ENCODE measurements at places on chromosomes 1 and 21. TPM values are rescaled to one million over a fixed set of nuclear protein-coding genes. Genes with fewer than 3 reads are reported as not detected.

Gene FAM72D
- 14.9 TPM for total RNA-seq

Gene OR2AK2
- not detected for total RNA-seq

Gene RGS8
- not detected for total RNA-seq

Gene NECTIN4
- not detected for total RNA-seq

Gene RAP1GAP
- 30.2 TPM for total RNA-seq

Gene C1QB
- 0.51 TPM for total RNA-seq

Gene SH3BGR
- 14.8 TPM for total RNA-seq

Gene VHLL
- total RNA-seq, result not detected

GRCh38 chr1:98794196-98794886 is 132.8 kb downstream of the SNX7 start:
- peak; percentile 20 for DNase-seq

- peak; percentile 79 for DNase-seq
Observed at GRCh38 chr1:52904927-52905698, 16.4 kb downstream of the ECHDC2 start.

DNA sequence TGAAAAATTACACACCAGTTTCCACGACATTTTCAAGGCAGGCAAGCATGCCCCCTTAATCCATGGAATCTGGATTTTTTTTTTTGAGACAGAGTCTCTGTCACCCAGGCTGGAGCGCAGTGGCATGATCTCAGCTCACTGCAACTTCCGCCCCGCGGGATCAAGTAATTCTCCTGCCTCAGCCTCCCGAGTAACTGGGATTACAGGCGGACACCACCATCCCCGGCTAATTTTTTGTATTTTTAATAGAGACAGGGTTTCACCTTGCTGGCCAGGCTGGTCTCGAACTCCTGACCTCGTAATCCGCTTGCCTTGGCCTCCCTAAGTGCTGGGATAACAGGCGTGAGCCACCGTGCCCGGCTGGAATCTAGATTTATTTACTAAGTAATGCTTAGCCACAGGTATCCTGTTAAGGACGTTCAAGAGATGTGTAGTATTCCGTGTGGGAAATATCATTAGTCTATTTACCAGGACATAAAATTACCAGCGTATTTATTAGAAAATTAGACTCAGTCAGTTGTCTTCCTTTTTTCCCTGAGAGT is 2.5 kb downstream of the IFI44 start:
- no peak for DNase-seq

DNA sequence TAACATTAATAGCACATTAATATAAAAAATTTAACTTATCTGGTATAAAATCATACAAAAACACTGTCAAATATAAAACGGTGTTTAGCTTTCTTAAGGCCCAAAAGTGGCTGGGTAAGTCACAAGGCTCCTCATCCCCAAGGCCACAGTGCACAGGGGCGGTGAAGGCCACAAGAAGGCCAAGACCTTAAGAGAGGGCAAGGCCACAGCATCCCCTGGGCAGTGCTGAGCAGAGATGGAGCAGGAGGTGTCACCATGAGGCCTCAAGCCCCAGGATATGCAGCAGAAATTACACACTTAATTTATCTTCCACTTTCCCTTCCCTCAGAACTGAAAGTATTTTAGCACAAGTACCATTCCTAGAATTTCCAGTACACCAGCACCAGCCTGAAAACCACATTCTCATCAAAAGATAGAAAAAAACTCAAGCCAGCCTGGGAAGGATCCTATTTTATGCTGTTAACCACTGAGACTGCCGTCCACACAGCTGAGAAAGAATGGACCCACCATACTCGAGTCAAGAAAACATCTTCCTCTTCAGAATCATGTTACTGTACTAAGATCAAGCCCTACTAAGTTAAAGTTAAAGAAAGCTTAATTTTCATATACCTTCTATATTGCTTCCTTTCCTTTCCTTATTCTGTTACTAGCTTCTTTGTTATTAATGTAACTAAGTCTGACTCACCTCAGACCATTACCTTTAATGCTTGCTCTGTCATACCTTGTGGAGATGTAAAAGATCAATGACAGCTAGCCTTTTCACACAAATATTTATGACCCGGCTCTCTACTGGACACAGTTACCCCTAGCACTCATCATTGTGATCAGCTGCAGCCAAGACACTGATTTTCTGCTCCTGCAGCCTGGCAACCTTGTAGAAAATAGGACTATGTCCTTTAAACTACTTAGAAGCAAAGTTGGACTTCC is 26.4 kb upstream of the FMO1 start:
- DNase-seq, result no peak

DNA sequence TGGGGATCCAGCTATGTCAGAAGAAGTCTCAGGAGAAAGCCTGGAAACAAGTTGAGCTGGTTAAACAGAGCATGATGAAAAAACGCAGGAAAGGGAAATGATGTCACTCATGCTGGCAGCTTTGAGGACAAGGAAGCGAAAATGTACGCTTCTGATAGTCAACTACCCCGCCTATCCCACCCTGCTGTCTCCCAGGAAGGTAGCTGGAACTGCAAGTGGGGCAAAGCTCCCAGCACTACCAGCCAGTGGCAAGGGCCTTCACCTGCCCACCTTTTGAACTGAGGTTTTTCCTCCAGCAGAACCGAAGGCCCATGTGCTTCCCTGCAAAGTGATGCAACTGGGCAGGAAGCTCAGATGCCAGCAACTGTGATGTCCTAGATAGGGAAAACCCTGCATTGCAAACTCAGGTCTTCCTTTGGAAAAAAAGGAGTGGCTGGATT is 6.3 kb upstream of the IL20 start:
- DNase-seq, result no peak

DNA sequence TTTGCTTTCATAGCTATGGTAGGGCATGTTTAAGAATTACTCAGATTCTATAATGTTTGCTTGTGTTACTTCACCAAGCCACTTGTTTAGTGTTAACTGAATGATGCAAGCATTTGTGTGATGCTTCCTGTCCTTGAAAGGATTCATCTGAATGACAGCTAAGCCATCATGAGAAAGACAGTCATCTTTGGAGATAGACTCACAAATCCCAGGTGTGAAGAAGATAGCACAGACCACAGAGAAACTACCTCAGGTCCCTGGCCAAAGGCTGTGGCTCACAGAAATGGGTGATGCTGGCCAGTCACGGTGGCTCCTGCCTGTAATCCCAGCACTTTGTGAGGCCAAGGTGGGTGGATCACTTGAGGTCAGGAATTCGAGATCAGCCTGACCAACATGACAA is 321.4 kb downstream of the DPYD start:
- no peak for DNase-seq

DNA sequence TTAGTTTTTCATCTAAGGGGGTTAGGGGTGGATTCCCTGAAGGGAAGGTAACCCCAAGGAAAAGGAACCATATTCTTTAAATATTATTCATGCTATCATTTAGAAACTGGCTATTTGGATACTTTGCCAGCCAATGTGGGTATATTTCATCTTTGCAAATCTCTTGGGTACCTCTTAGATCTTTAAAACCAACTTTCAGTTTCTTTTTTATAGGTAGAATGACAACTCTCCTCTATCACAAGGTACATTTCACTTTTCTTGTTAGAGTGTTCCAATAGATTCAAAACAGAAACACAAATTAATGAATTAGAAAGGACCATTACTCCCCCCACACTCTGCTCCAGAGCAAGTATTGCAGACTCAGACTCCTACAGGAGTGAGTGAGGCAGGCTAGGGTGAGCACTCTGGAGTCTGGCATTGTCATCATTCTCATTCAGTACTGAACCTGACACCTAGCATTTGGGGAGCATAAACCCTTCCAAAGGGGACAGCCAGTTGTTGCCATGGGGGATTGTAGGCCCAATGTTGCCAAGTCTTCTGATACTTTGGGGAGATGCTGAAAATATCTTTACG is 43.0 kb downstream of the MACO1 start:
- no peak for DNase-seq

GRCh38 chr1:107254306-107254705 is 113.5 kb downstream of the NTNG1 start:
- DNase-seq, result no peak

DNA sequence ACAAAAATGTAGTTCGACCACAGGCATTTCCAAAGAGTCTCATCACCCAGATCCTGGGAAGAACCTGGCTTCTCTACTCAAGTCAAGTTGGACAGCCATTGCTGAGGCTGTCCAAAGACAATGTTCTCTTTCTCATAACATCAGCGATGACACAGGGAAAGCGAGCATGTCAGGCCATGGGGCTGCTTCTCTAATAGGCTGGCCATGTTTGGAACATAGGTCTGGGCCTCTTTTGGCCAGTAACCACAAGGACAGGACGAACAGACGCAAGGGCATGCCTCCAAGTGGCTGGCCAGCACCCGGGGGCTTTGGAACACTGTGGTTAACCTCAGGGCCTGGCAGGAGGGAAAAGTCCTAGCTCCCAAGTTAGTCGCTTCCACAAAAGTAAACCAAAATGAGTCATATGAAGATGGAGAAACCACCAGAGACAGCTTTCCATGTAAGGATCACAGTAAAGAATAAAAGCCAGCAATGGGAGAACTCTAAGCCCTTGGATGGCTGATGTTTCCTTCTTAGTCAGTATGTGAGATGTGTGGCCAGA is 80.6 kb upstream of the SLC44A3 start:
- DNase-seq, result no peak

GRCh38 chr1:68916221-68916902 is 419.5 kb upstream of the DEPDC1 start:
- no peak for DNase-seq

GRCh38 chr21:40244981-40245380 is 377.7 kb downstream of the PCP4 start:
- DNase-seq, result no peak

DNA sequence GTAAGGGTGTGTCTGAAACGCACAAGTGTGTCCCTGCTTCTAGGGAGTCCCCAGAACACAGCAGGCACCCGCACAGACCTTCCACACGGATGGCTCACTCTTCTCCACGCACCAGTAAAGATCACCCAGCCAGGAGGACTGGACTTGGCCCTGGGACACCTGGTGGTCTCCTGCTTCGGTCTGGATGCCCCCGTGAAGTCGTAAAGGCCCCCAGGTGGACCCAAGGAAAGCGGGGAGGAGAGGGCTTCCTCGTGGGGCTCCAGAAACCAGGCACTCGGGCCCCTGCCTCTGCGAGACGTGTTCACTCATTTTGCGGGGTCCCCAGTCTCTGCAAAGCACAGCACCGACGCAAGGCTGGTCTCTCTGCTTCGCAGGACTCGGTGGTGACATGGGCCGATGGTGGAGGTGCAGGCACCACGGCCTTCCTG is 20.2 kb upstream of the COL6A2 start:
- no peak for DNase-seq

DNA sequence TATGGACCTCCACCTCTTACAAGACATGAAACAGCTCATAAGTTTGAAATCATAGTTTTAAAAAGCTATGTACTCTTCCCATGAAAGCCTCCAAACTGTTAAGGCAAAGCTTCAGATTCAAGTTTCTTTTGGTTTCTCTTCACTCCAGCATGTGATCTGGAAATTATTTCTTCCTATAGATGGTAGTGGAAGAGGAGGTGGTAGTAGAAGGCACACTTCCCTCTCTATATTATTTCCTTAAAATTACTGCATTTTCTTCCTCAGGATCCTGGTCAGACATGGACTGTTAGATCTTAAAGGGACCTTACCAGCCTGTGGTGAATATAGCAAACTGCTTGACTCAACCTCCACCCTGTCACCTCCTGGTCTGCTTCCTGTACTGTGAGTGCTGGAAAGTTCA is 31.9 kb downstream of the NHLH2 start:
- DNase-seq, result no peak

DNA sequence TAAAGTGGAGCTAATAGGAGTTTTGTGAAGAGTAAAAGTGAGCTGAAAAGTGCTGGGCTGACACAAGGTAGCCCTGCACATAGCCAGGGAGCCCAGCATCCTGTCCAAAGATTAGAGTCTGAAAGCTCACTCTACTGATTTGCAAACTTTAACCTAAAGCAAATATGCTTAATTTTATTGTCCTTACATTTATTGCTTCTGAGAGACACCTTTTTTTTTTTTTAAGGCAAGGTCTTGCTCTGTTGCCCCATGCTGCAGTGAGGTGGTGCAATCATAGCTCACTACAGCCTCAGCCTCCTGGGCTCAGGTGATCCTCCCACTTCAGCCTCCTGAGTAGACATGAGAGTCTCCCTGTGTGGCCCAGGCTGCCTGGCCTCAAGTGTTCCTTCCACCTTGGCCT is 16.5 kb downstream of the MGST3 start:
- no peak for DNase-seq

- DNase-seq, result peak; percentile 77
Observed at GRCh38 chr1:156889802-156890580, 3.5 kb upstream of the PEAR1 start.

Measured in K562 (cell line).